ENCODE measurements at places on chromosomes 12 and 14.

GRCh38 chr12:7102582-7102981 is 6.4 kb downstream of the C1RL start:
- no peak for DNase-seq

DNA sequence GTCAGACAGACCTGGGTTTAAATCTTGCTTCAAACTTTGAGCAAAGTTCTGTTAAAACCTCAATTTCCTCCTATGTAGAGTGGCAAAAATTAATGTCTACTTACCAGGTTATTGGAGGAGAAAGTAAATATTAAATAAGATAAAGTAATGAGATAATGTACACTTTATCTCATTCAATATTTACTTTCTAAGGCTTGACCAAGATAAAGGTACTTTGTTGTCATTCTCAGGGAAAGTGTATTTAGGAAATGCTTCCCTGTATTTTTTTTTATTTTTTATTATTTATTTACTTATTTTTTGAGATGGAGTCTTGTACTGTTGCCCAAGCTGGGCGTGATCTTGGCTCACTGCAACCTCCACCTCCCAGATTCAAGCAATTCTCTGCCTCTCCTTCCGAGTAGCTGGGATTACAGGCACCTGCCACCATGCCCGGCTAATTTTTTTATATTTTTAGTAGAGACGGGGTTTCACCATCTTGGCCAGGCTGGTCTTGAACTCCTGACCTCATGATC is 4.7 kb downstream of the FAM161B start:
- DNase-seq, result no peak

DNA sequence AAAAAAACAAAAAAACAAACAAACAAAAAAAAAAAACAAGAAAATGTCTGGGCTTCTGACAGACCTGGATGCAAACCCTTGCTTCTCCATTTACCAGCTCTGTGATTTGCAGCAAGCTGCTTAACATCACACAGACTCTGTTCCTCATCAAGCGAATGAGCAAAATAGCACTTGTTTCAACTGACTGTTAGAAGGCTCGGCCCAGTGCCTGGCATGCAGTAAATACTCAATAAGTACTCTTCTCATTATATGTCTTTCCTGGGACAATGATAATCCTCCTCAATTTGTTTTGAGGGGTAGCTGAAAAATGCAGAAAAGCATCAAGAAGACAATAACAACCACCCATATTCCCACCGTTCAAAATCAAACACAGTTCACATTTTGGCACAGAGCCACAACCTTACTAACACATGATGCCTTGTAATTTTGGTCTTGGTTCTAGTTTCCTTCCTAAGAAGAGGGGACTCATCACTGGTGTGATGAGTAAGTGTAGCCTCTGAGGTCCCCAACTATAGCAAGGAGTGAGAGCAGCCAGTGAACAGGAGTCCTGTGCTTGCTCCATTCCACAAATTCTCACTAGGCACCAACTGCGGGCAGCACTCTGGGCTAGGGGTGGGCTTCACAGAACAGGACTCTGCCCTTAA is 60.4 kb downstream of the TTC7B start:
- DNase-seq, result no peak

- DNase-seq, result no peak
Measured at GRCh38 chr14:103001226-103001625, 56.1 kb downstream of the CDC42BPB start.

GRCh38 chr12:74820324-74820723 is 282.7 kb downstream of the ATXN7L3B start:
- no peak for DNase-seq

DNA sequence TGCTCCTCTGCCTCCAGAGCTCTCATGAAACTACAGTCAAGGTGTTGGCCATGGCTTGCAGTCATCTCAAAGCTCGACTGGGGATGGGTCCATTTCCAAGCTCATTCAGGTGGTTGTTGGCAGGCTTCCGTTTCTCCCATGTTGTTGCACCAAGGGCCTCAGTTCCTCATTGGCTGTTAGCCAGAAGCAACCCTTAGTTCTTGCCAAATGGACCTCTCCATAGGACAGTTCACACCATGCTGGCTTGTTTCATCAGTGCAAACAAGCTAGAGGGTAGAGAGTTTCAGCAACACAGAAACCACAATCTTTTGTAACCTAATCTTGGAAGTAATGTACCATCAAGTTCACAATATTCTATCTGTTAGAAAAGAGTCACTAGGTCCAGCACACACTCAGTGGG is 22.7 kb upstream of the PPM1A start:
- no peak for DNase-seq

DNA sequence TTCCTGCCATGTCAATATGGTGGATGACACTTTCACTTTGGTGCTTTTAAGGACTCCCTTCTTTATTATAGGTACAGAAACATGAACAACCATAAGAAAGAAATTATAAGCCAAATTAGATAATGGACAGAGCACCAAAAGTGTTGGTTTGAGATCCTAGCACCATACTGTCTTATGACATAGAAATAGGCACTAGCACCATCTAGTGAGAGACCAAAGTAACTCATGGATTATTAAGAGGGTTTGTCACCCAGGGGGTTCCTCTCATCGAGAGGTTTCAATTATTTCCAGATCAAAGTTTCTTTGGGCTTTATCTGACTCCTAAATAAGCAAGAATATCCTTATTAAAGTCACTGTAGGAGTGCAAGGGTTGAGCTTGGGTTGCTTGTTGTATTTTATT is 153.0 kb upstream of the DIO2 start:
- DNase-seq, result no peak

- DNase-seq, result no peak
Measured at GRCh38 chr14:21041676-21042433, at the start of gene RNASE7. Gene RNASE7, plus strand, starts transcription at chr14:21042362. Its CDS starts 631 bp downstream, at chr14:21042993.
